ENCODE measurements at places on chromosomes 5 and 9.

DNA sequence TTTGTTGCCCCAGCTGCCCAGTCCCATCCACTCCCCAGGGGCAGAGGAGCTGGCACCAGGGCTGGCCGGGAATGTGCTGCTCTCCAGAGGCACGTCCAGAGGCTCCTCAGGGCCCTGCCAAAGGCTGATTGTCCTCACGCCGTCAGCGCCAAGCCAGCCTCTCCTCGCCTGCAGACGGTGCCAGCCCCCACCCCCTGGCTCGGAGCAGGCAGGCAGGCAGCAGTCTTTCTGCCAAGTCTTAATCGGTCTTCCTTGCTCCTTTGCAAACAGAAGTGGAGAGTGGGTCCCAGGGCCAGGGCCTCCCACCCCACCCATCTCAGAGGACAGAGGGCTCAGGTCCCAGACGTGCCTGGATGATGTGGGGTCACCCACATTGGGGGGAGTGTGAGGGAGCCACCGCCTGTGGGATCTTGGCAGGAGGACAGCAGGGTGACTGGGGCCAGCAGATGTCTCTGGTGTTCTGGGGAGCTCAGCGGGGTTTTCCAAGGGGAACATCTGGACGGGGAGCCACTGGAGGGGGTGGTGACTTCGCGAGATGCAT is 36.3 kb downstream of the FAM163B start:
- DNase-seq: no peak

DNA sequence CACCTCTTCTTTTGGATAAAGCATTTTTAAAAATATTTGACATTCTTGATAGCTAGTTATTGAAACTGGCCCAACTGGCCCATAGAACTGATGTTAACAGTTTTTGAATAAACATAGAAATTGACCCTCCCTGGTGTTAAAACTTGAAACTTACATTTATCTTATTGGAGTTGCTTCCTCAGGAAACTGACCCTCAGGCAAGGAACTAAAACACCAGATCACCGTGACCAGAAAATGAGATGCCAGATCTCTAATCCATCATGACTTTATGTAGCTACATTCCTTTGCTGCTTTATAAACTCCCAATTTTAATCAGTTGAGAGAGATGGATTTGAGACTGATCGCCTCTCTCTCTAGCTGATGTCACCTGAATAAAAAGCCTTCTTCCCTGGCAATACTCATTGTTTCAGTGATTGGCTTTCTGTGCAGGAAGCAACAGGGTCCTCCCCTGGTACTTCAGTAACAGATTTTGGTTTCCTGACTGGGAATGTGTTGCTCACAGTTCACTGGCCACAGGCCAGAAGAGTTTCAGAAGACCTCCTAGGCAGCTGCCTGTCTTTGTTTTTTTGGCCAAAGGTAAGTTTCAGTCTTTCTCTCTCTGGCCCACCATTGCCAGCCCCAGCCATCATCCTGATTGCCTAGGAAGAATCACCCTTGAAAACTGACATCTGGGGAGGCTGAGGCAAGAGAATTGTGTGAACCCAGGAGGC is 212.4 kb downstream of the DTWD2 start:
- no peak for DNase-seq

DNA sequence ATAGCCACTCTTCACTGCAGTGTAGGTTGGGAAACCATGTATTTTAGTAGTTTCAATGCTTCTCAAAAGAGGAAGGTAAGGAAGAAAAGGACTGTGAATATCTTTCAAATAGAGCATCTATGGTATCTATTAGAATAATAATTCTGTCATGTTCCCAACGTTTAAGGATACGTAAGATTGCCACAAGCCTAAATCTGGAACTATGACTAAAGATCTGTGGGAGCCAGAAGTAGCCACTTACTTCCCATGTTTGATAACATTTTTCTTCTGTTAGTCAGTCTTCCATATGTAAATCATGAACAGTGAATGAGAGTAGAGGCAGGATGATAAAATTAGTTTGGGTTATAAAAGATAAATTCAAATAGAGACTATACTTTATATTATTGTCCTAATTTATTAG is 16.3 kb upstream of the MROH2B start:
- no peak for DNase-seq

- DNase-seq: no peak
Observed at GRCh38 chr5:180352116-180353047, 754 bp downstream of the GFPT2 start.

GRCh38 chr5:148910686-148911361 is 84.4 kb downstream of the ADRB2 start:
- DNase-seq: no peak

GRCh38 chr5:61280205-61280604 is 51.9 kb upstream of the ZSWIM6 start:
- DNase-seq: peak; percentile 86

DNA sequence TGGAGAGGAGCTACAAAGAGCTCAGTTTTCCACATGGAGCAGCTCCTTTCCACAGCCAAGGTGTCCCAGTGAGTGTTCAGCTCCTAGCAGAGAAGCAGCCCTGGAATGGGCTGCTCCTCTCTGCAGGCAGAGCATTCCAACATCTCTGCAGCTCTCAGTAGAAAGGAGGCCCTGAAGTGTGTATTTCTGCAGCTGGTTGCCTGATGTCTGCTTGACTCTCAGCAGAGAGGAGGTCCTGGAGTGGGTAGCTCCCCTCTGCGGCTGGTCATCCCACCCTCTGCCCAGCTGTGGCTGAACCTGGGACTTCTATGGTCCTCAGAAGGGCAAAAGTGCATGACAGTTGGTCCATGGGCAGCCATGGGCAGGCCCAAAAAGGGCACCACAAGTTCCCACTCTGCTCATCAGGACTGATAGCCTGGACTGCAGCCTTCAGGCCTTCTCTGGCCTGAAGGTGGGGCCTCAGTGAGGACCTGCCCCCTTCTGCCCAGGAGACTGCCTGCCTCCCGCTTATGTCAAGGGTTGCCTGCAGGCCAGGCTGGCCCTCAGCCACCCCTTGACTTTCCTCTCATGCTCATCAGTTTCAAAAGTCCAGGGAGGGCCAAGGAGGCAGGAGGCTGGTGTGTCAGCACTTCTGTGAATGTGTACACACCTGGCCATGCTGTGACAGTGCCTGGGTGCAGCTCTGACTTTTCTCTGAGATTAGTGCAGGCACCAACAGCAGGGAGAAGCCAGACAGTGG is 605.9 kb upstream of the FAM174A start:
- DNase-seq: no peak

DNA sequence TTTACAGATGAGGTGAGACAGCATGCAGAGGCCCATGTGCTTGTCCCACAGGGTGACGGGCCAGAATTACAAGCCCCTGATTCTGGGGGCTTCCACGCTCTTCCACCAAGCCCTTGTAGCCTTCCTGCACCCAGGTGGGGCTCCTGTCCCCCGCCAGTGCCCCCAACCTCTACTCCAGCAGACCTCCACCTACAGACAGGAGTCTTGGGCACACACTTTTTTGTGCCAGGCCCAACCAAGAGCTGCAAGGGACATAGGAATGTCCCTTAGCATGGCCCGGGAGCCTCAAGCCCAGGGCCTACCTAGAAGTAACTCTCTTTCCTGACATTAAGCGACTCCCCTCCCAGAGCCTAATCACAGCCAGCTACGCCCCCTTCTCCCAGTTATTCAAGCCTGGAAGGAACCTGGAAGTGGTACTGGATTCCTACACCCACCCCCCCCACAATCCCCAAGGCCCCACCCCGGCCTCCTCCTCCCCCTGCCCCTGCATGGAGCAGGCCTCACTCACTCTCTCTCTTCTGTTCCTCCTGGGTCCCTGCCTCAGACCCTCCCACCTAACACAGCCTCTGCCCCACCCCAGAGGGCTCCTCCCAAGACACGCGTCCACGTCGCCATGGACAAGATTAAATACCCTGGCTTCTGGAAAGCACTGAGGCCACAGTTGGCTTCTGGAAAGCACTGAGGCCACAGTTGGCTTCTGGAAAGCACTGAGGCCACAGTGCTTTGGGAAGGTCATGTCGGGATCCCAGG is 30.5 kb downstream of the ADAMTS2 start:
- no peak for DNase-seq
